ENCODE measurements at places on chromosomes 5 and 9. TPM values are rescaled to one million over a fixed set of nuclear protein-coding genes. Genes with fewer than 3 reads are reported as not detected.

- no peak for DNase-seq
These were observed 53.7 kb downstream of the PARP8 start for GRCh38 chr5:50720061-50720710.

- DNase-seq: no peak
These were observed 667.2 kb downstream of the TLE1 start for GRCh38 chr9:81022177-81022576.

GRCh38 chr5:103498800-103499551 is 63.6 kb downstream of the NUDT12 start:
- DNase-seq: no peak

DNA sequence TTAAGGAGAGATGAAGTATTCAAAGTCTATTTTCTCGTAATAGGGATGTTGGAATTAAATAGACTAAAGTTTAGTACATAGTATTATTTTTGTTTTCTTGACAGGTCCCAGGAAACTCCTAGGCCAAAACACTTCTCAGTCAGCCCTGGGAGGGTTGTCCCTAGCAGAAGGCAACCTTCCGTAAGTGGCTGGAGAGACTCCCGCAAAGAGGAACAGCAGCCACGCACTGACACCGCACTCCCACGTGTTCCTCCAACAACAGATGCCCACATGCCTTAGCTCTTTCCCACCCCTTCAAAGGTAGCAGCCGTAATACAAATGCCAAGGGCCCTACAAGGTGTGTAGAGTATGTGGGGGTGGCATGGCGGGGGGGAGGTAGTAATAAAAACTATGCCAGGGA is 28.4 kb downstream of the PCDHGC5 start:
- DNase-seq: no peak

GRCh38 chr5:99702565-99702964 is 773.8 kb upstream of the CHD1 start:
- DNase-seq: peak; percentile 44

GRCh38 chr9:76743931-76744330 is 20.3 kb upstream of the PCA3 start:
- DNase-seq: no peak

GNAQ gene
- total RNA-seq: 20.2 TPM

FGD3 gene
- total RNA-seq: 0.26 TPM
